ENCODE measurements at places on chromosomes 1 and 21.

GRCh38 chr1:221555689-221556433 is 186.0 kb downstream of the DUSP10 start:
- DNase-seq = no peak

GRCh38 chr1:231337043-231337471 is 595 bp downstream of the EXOC8 start:
- DNase-seq = no peak

DNA sequence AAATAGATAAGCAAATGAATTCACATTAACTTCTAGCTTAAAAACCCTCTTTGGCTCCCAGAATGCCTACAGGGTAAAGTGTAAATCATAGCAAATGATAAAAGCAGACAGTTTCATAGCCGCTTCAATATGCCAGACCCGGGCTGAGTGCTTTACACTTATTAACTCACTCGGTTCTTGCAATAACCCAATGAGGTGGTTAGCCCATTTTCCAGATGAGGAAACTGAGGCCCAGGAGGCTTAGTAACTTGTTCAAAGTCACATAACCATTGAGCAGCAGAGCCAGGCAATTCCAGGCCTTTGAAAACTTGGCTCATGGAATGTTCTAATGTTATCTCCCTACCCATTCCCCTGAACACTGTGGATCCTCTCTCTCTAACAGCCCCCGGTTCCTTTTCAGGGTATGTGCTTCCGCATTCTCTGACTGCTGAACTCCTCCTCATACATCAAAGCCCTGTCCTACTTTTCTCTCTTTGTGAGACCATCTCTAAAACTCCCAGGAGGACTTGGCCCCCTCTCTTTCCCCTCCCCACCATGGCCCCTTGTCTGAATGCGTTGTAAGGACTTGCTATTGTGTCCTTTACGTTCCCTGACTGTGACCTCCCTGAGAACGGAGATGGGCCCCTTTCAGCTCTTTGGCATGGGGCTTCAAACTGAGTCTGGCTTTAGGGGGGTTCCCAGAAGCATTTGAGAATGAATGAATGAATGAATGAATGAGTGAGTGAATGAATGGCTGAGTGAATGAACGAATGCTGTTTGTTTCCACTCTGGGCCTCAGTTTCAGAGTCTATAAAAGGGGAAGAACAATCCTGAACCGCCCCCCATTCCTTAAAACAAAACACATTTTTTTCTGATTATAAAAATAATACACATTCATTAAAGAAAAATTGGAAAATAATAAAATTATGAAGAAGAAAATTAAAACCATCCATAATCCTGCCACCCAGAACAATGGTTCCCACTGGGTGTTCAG is 15.6 kb upstream of the RUNX3 start:
- no peak for DNase-seq

DNA sequence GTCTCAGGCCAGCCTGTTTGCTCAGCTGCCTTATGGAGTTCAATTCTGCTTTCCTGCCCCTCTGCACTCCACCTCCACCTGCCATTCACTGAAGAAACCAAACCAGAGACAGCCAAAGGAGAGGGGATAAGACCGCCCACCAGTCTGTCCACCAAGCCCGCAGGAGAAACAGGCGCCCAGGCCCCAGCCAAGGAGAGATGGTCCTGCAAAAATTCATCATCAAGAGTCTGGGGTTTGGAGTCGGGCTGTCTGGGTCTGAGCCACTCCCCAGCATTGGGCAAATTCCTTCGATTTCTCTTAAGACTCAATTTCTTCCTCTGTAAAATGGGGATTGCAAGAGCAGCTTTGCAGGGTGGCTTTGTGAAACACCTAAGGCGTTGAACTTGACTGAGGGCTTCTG is 121.4 kb upstream of the RUNX3 start:
- no peak for DNase-seq

DNA sequence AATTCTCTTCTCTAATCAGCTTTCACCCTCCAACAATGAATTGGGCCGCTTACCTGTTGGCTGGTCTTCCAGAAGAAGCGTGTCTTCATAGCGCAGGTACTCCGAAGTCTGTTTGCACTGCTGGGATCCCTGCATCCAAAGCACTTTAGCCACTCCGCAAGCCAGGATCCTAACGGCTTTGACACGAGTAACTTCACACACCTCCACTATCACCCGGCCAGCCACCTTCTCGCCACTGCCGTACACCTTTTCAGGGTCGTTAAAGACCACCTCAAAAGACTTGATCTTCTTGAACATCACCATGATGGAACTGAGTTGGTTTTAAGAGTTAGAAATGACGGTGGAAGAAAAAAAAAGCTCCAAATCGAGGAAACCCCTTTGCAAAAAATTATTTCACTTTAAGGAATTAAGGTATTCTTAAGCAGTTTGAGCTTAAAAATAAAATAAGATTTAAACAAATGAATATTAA is 381 bp downstream of the TXNIP start:
- DNase-seq = no peak

GRCh38 chr1:160309185-160309557 is 24.2 kb upstream of the PEX19 start:
- DNase-seq = no peak

DNA sequence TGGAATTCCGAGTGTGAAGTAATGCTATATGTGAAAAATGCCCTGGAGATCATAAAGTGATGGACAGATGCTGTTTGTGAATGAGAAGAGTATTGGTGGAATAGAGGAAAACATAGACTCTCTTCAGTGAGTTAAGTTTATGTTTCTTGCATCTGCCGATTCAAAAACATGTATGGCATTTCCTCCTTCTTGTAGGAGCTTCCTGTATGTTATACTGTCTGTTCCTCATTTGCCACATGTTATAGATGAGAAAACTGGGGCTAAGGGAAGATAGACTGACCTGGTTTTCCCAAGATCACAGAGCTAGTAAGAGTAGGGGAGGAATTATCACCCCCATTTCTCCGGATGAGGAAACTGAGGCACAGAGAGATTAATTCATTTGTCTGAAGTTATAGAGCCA is 41.1 kb upstream of the IL20 start:
- DNase-seq = no peak

- no peak for DNase-seq
Measured at GRCh38 chr1:224734261-224734935, 118.3 kb downstream of the CNIH3 start.

DNA sequence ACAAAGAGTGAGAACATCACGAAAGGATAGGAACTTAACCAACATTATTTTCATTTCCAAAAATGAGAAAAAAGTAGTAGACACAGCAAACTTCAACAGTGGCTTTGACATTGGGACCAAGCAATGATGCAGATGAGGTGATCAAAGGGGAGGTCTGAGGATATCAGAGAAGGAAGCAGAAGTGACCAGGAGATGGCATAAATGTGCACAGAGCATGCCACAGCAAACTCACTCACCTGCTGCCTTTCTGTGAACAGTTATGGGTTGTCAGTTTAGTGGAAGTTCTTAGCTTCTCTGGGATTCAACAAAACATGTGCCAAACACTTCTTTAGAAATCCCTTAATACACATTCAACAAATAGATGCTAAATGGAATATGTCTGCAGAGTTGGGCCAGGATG is 290.1 kb downstream of the PLPP3 start:
- no peak for DNase-seq

DNA sequence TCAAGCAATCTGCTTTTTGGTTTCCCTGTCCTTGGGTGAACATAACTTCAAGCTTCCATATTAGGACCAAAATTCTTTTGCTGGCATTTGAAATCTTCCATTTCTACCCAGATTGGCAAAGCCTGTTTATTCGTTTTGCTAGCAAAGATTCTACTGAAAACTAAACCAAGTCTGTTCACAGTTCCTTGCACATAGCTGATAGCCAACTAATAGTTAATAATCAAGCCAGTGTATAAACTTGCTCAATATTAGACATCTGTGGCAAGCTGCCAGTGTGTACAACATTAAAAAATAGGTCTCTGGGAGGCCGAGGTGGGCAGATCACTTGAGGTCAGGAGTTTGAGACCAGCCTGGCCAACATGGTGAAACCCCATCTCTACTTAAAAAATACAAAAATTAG is 6.3 kb downstream of the APP start:
- no peak for DNase-seq
